Heart left ventricle (tissue), 16 donors: ENCODE measurements at places on chromosomes 5 and 9.

- DNase-seq, result no peak
Observed at GRCh38 chr5:78260771-78261170, 33.7 kb downstream of the AP3B1 start.

DNA sequence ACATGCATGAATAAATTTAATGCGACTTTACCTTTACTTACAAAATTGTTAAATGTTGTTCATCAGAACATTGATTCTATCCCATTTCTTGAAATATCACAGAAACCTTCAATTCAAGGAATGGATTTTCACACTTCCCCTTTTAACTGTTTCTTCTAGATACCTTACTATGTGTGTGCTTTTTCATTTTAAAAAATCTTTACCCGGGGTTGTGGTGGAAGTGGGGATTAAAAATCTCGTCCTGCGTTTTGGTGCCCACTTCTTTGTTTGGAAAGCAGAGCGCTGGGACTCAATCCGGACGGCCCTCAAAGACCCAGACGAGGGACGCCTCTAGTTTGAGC, 5.8 kb upstream of the MEF2C start:
- DNase-seq, result no peak

GRCh38 chr9:15079989-15080388, 169.8 kb upstream of the FREM1 start:
- no peak for DNase-seq

- DNase-seq, result no peak
Observed at GRCh38 chr9:90086101-90086511, 481.3 kb downstream of the GADD45G start.

GRCh38 chr9:28082671-28083070, 509.4 kb upstream of the C9orf72 start:
- no peak for DNase-seq

- DNase-seq, result no peak
Observed at GRCh38 chr5:61493973-61494372, 161.9 kb downstream of the ZSWIM6 start.

GRCh38 chr5:58012102-58012501, 447.8 kb downstream of the PLK2 start:
- no peak for DNase-seq

GRCh38 chr5:17415321-17415758, 82.7 kb upstream of the TAF11L2 start:
- DNase-seq, result no peak

GRCh38 chr9:126301985-126302603, 24.5 kb upstream of the MVB12B start:
- DNase-seq, result peak; percentile 60

GRCh38 chr9:89759572-89759971, 154.8 kb downstream of the GADD45G start:
- DNase-seq, result no peak

GRCh38 chr9:13149454-13149853, 130.0 kb downstream of the MPDZ start:
- DNase-seq, result peak; percentile 52
